ENCODE measurements at places on chromosomes 4 and X. TPM values are rescaled to one million over a fixed set of nuclear protein-coding genes. Genes with fewer than 3 reads are reported as not detected.

DNA sequence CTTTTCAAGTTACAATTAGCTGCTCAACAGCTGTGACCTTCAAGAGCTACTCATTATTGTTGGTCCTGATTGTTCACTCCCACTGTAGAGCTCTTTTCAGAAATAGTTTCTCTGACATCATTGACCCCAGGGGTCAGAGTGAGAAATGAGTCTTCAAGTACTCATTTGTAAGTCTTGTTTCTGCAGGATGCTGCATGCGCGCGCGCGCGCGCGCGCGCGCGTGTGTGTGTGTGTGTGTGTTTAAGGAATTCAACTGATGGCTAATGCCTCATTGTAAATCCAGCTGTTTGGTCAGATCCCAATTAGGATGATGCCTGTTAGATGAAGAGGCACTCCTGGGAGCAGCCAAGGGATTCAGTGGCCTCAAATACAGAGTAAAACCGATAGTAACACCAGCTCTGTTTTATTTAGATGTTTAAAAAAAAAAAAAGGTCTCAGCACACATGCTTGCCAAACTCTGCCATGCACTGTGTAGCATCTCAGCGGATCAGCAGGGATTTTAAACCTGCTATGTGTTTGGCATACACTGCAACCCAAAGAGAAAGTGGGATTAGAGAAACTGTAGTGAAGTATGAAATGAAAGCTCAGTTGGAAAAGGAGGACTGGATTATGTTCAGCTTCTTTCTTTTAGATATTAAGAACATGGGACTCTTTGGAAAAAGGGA lies 332.3 kb downstream of the ADGRL3 start:
- DNase-seq = no peak

ADH7 gene
- not detected for total RNA-seq

UGT2A3 gene
- not detected for total RNA-seq

DNA sequence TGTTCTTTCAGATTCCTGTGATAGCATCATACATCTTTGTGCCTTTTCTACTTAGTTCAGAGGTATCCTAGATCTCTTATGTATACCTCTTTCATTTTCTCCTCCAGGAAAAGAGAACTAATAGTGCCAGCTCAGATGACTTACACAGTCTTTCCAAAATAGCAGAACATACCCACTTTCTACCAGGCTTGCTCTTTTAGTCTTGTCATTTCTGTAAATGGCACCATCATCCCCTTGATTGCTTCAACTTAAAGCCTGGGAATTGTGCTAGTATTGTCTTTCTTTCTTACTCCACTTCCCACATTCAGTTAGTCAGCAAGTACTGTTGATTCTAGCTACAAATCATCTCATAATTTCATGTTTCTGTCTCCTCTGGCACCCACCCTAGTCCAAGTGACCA lies 5.1 kb downstream of the APEX2 start:
- DNase-seq = no peak

PHOX2B gene
- not detected for total RNA-seq

GRCh38 chrX:29453333-29453732 lies 762.0 kb upstream of the MAGEB2 start:
- no peak for DNase-seq

ASB12 gene
- total RNA-seq = 0.51 TPM

DNA sequence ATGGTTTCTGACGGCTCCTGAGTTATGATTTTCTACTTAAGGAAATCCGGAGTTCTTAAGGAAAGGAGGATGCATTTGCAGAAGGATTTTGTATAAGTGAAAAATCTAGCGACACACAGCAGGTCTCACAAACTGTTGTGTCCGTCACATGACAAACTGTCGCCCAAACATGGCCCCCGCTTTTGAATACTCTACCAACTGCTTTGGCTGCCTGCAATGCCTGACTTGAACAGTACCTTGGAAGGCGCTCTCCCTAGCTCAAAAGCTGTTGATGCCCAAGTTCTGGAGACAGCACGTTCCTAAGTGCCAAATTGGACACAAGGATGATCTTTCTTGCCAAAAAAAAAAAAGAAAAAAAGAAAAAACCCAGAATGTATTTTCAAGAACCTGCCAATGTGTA lies 103.2 kb downstream of the ENPP6 start:
- DNase-seq = no peak

- no peak for DNase-seq
Observed at GRCh38 chr4:118124997-118125396, 90.7 kb downstream of the NDST3 start.

DNA sequence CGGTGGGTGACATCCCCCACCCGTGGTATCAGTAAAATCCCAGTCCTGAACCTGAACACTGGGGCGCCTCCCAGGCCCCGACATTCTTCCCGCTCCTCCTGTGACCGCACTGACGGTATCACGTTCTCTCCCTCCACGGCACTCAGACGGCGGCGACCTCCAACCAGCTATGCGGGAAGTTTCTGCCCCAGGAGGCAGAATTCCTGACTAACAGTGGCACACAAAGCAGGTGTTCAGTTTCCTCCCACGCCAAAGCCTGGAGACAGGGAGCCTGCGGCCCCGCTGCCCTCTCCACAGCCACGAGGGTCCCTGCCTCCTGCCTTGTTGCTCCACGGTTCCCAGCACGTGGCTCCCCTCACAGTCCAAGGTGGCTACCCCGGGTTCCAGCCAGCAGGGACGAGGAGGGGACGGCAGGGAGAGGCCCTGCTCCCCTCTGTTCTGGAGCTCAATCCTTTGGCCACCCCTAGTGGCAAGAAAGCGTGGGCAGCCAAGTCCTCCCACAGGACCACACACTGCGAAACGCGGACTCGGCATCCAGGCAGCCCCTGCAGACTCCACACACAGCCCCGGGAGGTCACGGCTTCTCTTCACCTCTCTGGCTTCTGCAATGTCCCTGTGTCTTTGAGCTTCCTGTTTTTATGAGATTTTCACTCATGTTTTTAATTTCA lies 15.2 kb downstream of the CTBP1 start:
- DNase-seq = no peak

Measured in OCI-LY7 (cell line).